Keratinocyte (primary cell): ENCODE measurements at places on chromosomes 12 and 14. TPM values are rescaled to one million over a fixed set of nuclear protein-coding genes. Genes with fewer than 3 reads are reported as not detected.

The FRMD6 gene
- 116 to 122 TPM (median 120 TPM) in 3 replicates for polyA plus RNA-seq

The GNS gene
- 48.4 to 57.8 TPM (median 57.8 TPM) in 3 replicates for polyA plus RNA-seq

The DPY19L2 gene
- 0.68 to 3.3 TPM (median 2.6 TPM) in 3 replicates for polyA plus RNA-seq

DNA sequence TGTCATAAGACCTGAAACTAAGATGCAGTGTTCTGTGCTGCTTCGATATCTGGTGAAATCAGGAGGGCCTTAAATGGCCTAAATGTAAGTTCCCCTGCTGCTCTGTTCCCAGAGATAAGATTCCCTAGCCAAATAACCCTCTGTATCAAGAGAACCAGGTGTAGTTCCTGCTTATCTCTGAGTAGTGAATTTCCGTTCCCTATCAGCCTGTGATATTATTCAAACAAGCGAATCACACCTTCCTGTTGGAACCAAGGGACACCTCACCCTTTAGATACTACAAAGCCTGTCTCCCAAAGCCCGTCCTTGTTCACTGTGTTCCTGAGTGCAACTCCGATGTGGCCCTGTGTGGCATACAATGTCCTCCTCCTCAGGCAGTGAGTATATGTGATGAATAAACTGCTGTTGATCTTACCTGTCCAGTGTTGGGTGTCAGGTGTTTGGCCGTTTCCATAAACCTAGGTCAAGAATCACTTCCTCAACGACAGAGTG is 52.2 kb upstream of the COCH start:
- no peaks in the 10 kb centered on the region for H3K4me1 ChIP-seq
- peaks cover 7% of the 10 kb centered on the region for H3K27me3 ChIP-seq
- H3K27ac ChIP-seq, result no peak overlapping the region
- H3K4me3 ChIP-seq, result no peak overlapping the region
- DNase-seq, result no peak
- no peaks in the 10 kb centered on the region for H3K36me3 ChIP-seq

- DNase-seq, result no peak
- no peak overlapping the region for H3K27ac ChIP-seq
- no peaks in the 10 kb centered on the region for H3K27me3 ChIP-seq
- H3K4me3 ChIP-seq, result no peak overlapping the region
These were observed 469.8 kb downstream of the BCAT1 start for GRCh38 chr12:24479131-24479530.

GRCh38 chr12:47813511-47814196 is 6.0 kb downstream of the HDAC7 start:
- peak overlapping the region; percentile 95 for H3K27ac ChIP-seq
- H3K27me3 ChIP-seq, result no peaks in the 10 kb centered on the region
- H3K4me3 ChIP-seq, result peak overlapping the region; percentile 54
- no peak for DNase-seq
- peaks cover 73% of the 10 kb centered on the region for H3K4me1 ChIP-seq

DNA sequence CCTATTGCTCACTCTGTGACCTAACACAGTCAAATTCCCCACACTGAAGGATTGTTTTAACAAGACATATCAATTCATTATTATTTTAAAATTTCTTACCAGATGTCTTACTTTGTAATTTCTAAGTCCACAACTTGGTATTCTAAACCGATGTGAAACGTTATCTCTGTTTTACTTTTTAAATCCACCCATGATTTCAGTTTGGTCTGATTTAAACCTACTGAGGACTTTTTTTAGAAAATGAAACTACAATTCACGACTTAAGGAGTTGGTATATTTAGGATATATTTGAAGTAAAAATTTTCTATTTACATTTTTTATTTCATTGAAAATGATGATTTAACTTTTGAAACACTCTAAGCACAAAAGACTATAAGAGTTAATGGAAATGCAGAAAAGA is 35.1 kb upstream of the GRIP1 start:
- H3K36me3 ChIP-seq, result no peaks in the 10 kb centered on the region

DNA sequence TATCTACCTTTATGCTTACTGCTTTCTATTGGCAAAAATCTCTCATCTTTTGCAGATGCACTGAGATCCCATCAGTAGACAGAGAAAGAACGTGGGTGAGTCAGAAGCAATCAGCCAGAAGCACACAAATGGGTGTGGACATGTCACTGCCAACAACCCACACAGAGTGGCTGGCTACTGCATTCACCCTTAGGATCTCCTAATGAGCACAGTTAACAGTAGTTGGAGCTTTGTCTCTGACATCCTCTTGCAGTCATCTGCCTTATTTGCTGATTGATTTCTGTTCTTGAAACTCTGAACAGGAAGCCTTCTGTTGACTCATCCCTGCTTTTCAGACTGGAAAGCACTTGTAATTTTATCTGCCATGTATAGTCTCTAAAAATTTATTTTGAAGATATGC is 117.2 kb downstream of the RGS6 start:
- H3K36me3 ChIP-seq, result no peaks in the 10 kb centered on the region
- H3K4me3 ChIP-seq, result no peak overlapping the region
- H3K27me3 ChIP-seq, result no peaks in the 10 kb centered on the region
- no peaks in the 10 kb centered on the region for H3K4me1 ChIP-seq
- DNase-seq, result no peak

DNA sequence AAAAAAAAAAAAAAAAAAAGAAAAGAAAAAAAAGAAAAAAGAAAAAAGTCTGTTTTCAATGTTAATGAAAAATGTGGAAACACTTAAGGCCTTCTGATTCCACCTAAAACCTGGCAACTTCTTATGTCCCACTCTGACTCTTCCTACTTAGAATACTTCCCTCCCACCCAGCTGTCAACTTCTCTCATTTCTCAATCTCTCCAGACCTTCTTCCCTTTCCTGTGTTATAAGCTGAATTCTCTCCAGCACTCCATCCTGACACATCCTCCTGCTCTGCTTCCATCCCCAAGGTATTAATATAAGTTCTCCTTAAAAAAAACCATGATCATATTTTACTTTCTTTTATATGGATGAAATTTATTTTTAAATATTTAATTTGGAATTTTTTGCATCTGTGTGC is 20.3 kb upstream of the TMTC1 start:
- H3K36me3 ChIP-seq, result no peaks in the 10 kb centered on the region
- no peak overlapping the region for H3K4me3 ChIP-seq
- H3K27ac ChIP-seq, result no peak overlapping the region
- H3K4me1 ChIP-seq, result no peaks in the 10 kb centered on the region
- peaks cover 5% of the 10 kb centered on the region for H3K27me3 ChIP-seq
- DNase-seq, result no peak

DNA sequence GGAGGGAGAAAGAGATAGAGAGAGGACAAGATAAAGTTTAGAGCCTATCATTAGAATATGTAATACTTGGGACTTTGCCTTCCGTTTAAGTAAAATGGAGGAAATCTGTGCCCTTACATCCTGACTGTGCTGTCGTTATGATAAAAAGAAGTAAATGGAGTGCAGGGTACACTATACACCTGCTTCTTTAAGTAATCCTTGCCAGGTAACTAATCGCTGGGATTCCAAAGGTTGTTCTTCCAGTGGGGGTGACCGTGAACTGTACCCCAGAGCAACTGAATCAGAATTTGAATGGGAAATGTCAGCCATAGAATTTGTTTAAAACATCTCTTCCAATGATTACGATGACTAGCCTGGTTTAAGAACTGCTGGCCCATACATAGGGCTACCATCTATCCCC is 126.1 kb upstream of the EEA1 start:
- no peaks in the 10 kb centered on the region for H3K36me3 ChIP-seq
- no peak overlapping the region for H3K4me3 ChIP-seq
- peaks cover 4% of the 10 kb centered on the region for H3K27me3 ChIP-seq
- H3K27ac ChIP-seq, result no peak overlapping the region
- no peak for DNase-seq

- DNase-seq, result no peak
- no peak overlapping the region for H3K4me3 ChIP-seq
- H3K36me3 ChIP-seq, result no peaks in the 10 kb centered on the region
- no peak overlapping the region for H3K27ac ChIP-seq
- no peaks in the 10 kb centered on the region for H3K27me3 ChIP-seq
These were observed 44.9 kb downstream of the LIN7A start for GRCh38 chr12:80892597-80893445.

DNA sequence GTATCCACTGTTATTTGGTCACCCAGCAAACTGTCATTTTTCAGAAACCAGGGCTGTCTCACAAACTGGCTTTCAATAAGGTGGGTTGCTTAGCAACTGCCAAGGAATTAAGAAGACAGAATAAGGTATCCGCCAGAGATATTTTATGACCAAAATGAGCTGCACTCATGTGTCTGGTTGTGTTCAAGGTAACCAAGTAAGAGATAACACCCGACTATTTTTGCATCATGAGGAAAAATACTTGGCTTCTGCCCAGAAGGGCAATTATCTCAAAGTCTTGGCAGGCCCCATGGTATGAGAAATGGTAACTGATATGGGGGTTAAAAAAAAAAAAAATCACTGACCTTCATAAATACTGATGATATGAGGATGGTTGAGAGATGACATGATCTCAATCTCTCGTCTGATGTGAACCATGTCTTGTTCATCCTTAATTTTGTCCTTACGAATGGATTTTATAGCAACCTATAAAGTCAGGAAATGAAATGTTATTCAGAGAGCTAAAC is 32.6 kb downstream of the NUAK1 start:
- no peak overlapping the region for H3K27ac ChIP-seq
- no peaks in the 10 kb centered on the region for H3K36me3 ChIP-seq
- H3K27me3 ChIP-seq, result no peaks in the 10 kb centered on the region
- no peak overlapping the region for H3K4me3 ChIP-seq

DNA sequence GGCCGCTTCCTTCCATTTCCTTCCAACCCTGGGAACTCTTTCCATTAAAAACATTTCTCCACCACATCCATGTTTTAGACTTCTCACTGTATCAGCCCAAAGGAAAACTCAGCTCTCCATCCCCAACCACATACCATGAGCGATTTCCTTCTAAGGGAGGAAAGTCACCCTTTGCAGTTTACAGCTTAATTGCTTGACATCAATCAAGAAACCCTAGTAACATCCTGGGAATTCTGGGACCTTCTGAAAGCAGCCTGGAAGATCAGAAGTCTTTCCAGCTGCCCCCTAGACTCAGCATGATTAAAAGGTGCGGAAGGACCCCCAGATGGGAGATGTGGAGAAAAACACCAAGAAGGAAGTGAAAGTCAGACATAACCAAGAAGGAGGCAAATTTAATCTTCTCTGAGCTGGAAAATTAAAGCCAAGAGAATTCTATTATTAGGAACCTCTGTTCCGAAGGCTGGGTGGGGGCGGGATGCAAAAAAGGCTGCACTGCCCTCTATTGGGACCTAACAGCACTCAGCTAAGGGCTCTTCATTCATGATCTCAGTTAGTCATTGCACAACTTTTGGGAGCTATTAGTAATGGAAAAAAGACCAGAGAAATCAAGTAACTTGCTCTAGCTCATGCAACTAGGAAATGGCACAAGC is 73.3 kb upstream of the PLXNC1 start:
- H3K27me3 ChIP-seq, result no peaks in the 10 kb centered on the region
- H3K27ac ChIP-seq, result no peak overlapping the region
- H3K4me1 ChIP-seq, result peaks cover 7% of the 10 kb centered on the region

DNA sequence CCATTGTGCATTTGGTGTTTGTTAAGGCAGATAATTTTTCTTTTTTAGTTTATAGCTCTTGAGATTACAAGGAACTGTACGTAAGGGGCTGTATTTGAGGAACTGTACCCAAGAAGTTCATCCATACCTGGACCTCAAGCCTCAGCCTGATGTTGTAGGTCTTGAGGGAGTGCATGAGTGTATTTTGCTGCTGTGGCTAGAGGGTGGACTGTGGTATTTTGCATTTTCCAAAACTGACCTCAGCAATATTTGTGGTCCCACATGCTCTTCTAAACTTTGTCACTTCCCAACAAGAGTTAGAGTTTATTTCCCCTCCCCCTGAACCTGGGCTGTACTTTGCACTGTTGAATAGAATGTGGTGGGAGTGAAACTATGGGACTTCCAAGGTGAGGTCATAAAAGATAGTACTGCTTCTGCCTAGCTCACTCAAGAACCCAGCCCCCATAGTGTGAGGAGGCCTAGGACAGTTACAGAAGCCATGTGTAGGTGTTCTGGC is 42.2 kb upstream of the FBXO33 start:
- DNase-seq, result no peak
- no peaks in the 10 kb centered on the region for H3K27me3 ChIP-seq
- H3K36me3 ChIP-seq, result no peaks in the 10 kb centered on the region
- no peak overlapping the region for H3K27ac ChIP-seq
- no peaks in the 10 kb centered on the region for H3K4me1 ChIP-seq
